Stimulated activated CD8-positive, alpha-beta memory T cell treated with anti-CD3 and anti-CD28 coated beads, Interleukin-15, amount 100 ng/mL, for 48 hours (primary cell): ENCODE measurements at places on chromosomes 5 and 9.

GRCh38 chr9:129282272-129282671 lies 104.2 kb upstream of the IER5L start:
- DNase-seq = no peak

DNA sequence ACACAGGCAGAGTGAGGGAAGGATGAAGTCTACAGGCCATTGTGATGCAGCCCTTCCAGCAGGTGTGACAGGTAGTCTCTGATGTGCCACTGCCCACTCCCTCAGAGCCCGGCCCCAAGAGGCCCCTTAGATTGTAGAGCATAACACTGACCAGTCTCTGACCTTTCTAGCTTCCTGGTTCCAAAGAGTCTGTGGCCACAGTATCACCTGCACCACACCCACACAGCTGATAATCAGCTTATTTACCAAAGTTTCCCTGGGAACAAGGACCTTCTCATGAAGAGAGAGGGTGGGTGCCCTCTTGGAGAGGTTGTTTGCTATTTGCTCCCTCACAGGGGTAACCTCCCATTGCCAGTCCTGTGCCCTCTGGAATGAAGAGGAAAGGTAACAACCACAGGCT lies 11.0 kb upstream of the ACER2 start:
- no peak for DNase-seq

DNA sequence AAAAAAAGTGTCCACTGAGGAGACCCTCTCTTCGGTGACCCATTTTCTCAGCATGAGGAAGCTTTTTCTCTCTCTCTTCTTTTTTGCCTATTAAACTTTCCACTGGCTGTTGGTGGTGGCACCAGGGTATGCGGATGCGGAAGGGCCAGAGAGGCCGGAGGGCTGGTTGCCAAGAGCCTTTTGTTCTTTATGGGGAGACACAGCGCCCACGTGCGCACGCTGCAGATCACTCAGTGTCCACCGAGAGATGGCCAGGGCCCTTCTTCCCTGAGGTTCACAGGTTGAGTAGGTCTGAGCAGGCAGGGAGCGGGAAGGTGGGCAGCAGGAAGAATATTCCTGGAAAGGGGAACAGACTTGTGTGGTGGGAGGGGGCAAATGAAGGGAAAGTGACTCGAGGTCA lies 69.1 kb downstream of the STK10 start:
- no peak for DNase-seq

GRCh38 chr5:178430186-178431062 lies 159.8 kb downstream of the COL23A1 start:
- no peak for DNase-seq

DNA sequence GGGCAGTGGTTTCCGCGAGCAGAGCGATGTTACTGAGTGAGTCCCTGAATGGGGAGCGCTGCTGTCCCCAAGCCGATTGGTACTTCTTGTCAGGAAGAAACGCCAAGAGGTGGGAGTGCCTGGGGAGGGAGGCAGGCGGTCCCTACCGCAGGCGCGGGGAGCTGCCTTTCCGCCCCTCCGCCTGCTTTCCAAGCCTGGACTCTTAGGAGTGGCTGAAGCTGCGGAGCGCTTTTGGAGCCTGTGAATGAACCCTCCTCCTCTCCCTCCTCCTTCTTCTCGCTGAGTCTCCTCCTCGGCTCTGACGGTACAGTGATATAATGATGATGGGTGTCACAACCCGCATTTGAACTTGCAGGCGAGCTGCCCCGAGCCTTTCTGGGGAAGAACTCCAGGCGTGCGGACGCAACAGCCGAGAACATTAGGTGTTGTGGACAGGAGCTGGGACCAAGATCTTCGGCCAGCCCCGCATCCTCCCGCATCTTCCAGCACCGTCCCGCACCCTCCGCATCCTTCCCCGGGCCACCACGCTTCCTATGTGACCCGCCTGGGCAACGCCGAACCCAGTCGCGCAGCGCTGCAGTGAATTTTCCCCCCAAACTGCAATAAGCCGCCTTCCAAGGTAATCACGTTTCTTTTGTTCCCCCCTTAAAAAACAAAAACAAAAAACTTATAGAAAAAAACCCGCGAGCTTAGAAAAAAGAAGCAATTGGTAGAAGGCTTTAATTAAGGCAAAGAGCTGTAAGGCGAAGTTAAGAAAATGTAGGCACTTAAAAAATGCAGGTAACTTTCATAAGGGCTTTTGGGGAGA lies at the start of gene VCAN:
TSS of gene VCAN (plus strand) at position 340 of the 808 bp plus-strand sequence. CDS start 11,775 bp downstream, outside the sequence.
- no peak for DNase-seq

DNA sequence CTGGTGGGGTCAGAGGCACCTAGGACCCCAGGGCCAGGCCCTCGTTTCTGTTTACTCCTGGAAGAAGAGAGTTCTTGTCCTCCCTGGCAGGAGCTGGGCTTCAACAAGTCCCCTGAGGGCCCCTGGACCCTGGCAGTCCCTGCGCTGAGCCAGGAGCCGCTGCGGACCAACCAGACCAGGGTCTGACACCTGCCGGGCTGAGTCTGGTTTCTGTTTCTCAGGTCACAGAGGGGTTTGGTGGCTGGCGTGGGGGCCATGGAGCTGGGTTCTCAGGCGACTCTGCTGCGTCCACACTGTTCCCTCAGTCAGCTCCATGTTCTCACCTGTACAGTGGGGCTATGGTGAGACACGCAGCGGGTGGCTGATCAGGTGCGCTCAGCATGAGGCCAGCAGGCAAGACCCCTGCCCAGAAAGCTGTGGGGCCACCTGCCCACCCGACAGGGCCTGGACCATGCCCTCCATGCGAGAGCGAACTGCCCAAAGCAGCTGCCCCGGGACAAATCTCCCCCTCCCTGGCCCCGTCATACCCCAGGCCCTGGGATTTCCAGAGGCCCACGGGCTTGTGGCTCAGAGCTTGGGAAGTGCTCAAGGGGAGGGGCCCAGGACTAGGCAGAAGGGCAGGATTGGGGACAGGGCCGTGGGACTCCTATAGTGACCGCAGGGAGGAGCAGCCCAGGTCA lies 17.9 kb upstream of the NOTCH1 start:
- DNase-seq = no peak

GRCh38 chr5:150576449-150576949 lies 64.0 kb upstream of the SYNPO start:
- DNase-seq = no peak

- DNase-seq = peak; percentile 47
Measured at GRCh38 chr5:178145965-178146820, 7.5 kb downstream of the NHP2 start.

DNA sequence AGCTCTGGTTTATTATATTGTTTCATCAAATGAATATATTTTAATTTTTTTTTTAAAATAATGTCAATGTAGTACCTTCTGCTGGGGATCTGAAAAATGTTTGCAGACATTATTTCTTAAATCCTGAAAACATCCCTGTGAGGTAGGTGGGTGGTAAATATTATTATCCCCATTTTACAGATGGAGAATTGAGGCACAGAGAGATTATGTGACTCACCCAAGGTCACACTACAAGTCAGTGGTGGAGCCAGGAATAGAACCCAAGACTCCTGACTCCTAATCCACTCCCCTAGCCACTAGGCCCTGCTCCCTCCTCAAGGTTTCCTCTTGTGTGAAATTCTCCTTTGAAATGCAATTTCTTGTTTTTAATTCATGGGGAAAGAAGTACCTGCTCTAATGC lies 171.4 kb downstream of the NIPBL start:
- no peak for DNase-seq

DNA sequence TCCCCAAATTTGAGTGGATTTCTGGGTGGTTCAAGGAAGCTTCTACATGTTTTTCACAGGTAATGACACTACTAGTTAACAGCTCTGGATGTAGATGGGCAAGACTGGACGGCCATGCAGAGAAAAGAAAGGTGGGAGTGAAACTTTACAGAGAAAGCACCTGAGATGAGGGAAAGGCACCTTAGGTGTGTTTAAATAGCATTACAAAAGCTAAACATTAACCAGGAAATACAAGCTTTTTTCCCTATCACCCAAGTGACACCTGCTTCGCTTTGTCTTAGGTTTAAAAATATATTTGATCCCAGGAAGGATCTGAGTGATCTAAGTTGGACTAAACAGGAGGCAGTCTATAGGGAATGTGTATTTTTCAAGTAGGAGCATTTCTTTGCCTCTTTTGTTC lies 8.3 kb downstream of the C9orf152 start:
- no peak for DNase-seq

DNA sequence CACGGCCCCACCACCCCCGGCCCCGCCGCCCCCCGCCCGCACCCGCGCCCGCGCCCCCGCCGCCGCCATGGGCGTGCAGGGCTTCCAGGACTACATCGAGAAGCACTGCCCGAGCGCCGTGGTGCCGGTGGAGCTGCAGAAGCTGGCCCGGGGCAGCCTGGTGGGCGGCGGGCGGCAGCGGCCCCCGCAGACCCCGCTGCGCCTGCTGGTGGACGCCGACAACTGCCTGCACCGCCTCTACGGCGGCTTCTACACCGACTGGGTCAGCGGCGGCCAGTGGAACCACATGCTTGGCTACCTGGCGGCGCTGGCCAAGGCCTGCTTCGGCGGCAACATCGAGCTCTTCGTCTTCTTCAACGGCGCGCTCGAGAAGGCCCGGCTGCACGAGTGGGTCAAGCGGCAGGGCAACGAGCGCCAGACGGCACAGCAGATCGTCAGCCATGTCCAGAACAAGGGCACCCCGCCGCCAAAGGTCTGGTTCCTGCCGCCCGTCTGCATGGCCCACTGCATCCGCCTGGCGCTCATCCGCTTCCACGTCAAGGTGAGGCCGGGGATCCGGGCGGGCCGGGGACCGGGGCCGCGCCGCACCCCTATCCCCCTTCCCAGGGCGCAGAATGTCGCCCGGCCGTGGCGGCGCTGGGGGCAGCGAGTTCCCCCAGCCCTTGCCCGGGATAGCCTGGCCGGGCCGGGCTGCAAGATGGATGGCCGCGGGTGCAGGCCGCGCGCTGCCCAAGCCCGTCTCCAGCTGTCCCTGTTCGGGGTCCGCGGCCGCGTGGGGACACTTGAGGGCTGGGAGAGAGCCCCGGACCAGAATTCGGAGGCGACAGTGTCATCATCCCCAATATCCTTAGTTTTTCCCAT lies 594 bp downstream of the FAM120A start:
- peak; percentile 27 for DNase-seq

DNA sequence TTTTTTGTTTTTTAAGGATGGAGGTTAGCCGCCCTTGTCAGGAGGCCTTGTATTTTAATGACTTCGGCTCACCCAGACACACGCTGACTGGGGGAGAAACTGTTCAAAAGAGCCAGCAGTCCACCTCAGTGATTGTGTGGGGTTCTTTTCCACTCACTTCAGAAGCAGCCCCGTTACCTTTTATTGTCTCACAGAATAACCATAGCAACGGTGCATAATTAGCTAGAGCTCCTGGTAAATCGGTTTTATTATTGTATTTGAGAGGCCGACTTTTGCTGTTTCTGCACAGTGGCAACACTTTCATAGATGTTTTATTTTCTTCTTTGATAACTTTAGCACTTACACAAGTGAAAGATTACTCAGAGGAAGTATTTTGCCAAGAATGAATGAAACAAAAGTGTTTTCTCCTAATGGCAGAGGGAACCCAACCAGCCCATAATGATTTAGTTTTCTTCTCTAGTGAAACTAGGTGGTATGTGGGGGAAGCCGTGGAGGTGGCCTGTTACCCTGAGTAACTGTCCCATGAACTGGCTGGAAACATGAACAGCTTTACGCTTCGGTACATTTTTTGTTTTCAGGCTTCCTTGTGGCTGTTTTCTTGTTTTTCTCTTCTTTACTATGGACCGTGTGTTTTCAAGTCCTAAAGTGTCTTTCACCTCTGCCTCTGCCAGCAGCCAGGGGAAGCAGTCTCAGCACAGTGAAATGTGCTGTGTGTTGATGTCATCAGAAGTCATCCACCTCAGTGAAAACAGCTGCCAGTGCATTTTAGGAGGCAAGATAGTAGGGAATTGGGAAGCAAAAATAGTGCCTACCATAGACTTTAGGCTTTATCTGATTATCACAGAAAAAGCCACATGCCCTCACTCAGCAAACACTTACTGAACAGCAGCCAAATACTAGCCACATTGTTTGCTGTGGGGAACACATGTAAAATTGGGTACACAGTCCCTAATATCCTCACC lies 414.7 kb downstream of the KDM4C start:
- no peak for DNase-seq

- no peak for DNase-seq
Measured at GRCh38 chr5:133226186-133226585, 174.4 kb downstream of the HSPA4 start.

DNA sequence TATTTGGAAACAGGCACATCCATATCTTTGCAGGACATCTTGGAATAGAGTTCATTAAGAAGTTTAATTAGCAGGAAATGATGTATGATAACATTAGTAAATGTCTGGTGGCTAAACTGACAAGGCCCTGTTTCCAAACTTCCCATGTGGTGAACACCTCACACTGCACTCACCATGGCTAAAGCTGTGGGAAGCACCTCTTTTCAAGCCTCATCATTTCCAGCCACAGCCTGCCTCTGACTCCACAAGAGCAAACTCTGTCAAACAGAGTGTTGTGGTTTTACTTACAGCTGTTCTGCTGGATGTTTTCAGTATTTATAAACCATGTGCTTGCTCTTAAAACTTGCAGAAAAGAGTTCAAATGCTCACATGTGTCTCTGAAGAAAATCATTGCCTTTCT lies 14.9 kb upstream of the NDUFB6 start:
- DNase-seq = no peak

GRCh38 chr9:33106827-33107621 lies 30.6 kb upstream of the SMU1 start:
- DNase-seq = no peak

DNA sequence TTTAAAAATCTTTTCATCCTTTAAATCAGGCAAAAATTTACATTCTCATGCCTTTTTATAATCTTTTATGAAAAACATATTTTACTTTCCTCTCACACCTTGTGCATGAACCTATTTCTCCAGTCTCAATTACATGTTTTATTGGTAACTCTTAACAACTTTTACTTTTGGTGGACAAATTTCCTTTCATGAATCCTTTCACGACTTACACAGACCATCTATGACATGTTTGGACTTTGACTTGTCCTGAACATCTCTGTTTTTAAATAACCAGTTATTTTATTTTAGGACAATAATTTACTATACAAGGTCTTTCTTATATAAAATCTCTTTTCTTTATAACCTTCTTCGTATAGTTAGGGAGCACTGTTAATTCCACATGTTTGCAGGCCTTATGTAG lies 26.5 kb upstream of the MTMR12 start:
- no peak for DNase-seq

DNA sequence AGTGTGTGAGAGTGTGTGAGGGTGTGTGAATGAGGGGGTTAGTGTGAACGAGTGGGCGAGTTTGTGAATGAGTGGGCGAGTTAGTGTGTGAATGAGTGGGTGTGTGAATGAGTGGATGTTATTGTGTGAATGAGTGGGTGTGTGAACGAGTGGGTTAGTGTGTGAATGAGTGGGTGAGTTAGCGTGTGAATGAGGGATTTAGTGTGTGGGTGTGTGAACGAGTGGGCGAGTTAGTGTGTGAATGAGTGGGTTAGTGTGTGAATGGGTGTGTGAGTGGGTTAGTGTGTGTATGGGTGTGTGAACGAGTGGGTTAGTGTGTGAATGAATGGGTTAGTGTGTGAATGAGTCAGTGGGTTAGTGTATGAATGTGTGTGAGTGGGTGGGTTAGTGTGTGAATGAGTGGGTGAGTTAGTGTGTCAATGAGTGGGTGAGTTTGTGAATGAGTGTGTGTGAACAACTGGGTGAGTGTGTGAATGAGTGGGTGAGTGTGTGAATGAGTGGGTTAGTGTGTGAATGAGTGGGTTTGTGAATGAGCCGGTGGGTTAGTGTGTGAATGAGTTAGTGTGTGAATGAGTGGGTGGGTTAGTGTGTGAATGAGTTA lies 37.5 kb downstream of the NKD2 start:
- DNase-seq = no peak

- DNase-seq = no peak
Measured at GRCh38 chr5:109953761-109954160, 264.0 kb downstream of the MAN2A1 start.

- DNase-seq = no peak
Measured at GRCh38 chr9:113543296-113543981, 79.9 kb downstream of the RGS3 start.
